ENCODE measurements at places on chromosomes 5 and 9.

DNA sequence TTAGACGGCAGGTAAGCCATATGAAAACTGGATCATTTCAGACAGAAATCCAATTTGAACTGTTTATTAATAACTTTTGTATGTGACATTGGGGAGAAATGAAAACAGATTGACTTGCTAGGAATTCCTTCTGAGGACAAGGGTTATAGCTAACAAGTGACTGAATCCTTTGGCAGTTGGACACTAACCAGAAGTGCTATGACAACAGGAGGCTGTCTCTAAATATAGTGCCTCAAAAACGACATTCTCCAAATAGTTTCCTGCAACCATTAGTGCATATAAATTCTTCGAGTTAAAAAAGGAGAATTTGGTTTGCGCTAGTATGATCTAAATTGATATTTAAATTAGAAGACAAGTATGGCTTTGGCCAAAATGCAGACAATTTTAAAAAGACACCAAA lies 338.6 kb downstream of the PTPRD start:
- DNase-seq: no peak

DNA sequence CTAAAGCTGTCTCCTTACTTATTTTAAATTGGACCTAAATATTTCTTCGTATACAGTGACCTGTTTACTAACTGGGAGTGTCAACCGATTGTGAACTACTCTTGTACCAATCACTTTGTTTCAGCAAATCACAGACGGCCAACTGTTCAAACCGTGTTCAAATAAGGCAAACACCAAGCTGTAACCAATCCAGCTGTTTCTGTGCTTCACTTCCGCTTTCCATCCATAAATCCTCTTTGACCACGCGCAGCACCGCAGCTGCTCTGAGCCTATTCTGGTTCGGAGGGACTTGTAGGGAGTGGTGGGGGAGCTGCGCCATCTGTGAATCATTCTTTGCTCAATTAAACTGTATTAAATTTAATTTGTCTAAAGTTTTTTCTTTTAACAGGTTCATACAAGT lies 4.8 kb upstream of the FAM240B start:
- no peak for DNase-seq

DNA sequence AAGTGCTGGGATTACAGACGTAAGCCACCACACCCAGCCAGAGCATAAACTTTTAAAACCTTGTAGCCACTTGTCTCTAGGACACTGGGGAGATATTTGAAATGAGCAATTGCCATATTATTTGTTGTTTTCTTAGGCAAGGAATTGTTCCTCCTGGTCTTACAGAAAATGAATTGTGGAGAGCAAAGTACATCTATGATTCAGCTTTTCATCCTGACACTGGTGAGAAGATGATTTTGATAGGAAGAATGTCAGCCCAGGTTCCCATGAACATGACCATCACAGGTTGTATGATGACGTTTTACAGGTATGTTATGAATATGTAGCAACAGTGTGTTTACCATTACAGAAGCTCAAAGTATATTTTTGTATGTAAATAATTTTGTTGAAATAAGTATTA lies 30.5 kb downstream of the SFXN1 start:
- DNase-seq: no peak

GRCh38 chr5:97991236-97991635 lies 782.2 kb upstream of the RGMB start:
- DNase-seq: no peak

GRCh38 chr5:153895266-153895665 lies 143.4 kb downstream of the FAM114A2 start:
- no peak for DNase-seq

DNA sequence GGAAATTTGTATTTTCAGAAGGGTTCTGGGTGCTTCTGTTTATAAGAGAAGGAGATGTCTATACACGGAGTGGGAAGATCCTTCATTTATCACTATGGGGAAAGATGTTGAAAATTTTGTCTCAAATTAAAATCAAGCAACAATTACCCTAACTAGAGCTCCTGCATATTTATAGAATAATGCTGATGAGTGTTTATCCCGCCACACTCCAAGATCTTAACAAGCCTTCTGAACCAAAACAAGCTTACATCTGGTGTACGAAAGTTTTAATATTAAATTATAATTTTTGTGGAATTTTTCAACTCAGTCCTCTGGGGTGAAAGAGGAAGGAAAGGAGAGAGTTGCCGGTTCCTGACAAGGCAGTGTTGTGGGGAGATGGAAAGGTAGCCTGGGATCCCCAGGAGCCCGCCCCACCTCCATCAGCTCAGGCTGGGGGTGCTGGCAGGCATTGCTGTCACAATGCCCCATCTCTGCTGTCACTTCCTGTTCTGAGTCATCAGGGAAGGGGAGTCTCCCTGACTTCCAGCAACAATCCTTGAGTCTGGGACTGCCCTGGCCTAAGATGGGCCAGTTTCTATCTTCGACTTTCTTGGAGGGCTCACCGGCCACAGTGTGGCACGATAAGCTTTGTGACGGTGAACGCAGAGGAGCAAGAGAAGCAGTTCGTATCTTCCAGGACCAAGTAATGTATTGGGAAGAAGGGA lies 64.5 kb downstream of the ERAP1 start:
- DNase-seq: no peak

DNA sequence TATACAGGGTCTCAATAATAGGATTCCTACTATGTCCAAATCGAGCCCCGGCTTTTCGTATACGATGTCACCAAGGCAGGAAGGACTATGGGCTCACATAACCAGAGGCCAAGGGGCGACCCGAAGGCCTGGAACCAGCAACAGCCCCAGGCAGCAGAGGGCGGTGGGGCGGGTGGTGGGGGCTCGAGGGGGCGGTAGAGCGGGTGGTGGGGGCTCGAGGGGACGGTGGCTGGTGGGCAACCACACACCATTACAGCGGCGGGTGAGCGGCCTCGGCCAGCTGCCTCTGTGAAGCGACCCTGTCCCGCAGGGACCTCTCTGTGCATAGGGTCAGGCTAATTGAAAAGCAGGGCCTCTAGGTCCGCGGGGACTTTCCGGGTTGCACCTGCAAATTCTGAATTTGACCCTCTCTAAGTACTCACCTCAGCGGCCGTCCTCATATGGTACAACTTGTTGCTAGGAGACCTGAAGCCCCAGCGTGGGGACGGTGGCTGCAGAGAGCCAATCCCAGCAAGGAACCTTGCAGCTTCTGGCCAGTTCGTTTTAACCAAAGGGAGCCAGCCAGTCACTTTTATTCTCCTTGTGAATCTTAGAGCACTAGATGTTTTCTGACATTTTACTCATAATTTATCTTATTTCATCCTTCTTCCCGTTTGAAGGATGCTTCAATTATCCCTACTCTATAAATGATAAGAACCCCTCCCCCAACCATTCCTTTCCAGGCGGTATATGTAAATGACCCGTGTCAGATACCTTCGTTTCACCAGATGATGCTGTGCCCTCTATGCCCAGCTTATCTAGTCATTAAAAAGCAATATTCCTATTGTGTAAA lies at the start of gene NME5:
Gene NME5 (minus strand): TSS at position 480 of the 832 bp plus-strand sequence. CDS start 648 bp downstream, outside the sequence.
- DNase-seq: no peak

GRCh38 chr9:131433302-131433854 lies 39.5 kb downstream of the PRRC2B start:
- no peak for DNase-seq

DNA sequence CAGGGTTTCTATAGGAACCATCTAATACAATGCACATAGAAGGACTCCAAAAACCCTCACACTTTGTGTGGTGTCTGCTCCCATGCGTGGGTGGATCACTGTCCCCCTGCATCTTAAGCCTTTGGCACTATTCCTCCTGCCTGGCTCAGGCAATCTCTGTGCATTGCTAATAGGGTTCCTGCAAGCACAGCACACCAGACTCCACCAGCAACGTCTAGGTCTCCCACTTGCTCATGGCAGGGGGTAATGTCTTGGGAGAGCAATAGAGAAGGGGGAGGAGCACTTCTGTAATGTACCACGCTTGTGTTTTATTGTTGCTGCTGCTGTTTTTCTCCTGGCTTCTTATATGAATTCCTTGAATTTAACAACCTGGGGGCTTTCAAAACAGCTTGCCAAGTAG lies 182.6 kb upstream of the GLRA1 start:
- no peak for DNase-seq

Data from KG1 (cell line).